PC-9 (cell line): ENCODE measurements at places on chromosomes 3 and 15. TPM values are rescaled to one million over a fixed set of nuclear protein-coding genes. Genes with fewer than 3 reads are reported as not detected.

DNA sequence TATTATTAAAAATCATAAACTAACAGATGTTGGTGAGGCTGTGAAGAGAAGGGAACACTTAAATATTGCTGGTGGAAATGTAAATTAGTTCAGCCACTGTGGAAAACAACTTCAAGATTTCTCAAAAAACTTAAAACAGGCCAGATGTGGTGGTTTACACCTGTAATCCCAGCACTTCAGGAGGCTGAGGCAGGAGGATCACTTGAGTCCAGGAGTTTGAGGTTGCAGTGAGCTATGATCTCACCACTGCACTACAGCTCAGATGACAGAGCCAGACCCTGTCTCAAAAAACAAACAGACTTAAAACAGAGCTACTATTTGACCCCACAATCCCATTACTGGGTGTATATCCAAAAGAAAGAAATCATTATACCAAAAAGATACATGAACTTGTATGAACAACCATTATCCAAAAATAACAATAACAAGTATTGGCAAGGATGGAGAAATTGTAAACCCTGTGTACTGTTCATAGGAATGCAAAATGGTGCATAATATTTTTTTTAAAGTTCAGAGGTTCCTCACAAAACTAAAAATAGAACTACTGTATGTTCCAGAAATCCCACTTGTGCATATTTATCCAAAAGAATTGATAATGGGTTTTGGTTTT lies 25.5 kb downstream of the ZNF148 start:
- DNase-seq: no peak

DNA sequence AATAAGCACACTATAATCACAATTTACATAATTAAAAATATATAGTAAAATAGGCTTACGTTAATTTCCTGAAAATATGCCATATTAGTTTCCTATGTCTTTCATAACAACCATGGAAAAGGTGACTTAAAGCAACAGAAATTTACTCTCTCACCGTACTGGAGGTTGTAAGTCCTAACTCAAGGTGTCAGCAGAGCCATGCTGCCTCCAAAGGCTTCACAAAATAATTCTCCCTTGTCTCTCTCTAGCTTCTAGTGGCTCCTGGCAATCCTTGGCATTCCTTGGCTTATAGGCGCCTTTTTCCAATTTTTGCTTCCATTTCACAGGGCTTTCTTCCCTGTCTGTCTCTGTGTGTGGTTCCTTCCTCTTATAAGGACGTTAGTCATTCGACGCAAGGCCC lies 7.6 kb downstream of the SI start:
- no peak for DNase-seq

GRCh38 chr15:76335307-76336253 lies 993 bp upstream of the ISL2 start:
- no peak for DNase-seq

DNA sequence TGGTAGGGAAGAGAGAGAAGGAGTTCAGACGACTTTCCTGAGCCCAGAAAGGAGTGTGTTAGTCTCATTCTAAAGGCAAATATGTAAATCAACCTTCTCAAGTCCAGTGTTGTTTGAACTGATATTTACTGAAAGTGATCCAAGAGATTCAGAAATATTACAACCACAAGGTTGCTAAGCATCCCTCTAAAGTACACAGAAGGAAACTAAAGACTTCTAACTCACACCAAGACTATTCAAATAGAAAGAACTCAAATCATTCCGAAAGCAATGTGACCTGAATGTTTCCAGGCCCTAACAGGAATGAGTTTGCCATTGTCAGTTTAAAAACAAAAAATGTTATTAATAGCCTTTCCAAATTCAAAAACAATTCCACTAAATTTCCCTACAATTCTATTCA lies 56.9 kb upstream of the VGLL3 start:
- no peak for DNase-seq

- no peak for DNase-seq
These were observed 53.7 kb upstream of the KY start for GRCh38 chr3:134704556-134704955.

DNA sequence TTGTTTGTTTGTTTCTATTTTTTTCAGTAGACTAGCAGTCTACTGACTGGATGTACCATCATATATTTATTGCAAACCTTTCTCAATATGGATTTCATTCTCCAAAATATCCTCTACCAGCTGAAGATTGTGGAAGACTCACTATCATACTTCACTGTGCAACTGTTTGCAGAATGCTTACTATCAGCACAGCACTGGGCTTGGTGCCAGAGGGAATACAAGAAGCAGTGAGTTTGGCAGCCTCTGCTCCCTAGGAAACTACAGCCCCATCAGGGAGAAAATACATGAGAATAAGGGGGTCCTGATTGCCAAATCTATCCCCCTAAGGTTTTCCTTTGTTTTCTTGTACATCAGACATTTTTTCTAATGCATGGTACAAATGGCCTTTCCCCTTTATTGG lies 27.5 kb downstream of the AQP9 start:
- DNase-seq: no peak

Gene IL5RA
- total RNA-seq: not detected in 2 replicates

Gene CELF6
- not detected in 2 replicates for total RNA-seq

DNA sequence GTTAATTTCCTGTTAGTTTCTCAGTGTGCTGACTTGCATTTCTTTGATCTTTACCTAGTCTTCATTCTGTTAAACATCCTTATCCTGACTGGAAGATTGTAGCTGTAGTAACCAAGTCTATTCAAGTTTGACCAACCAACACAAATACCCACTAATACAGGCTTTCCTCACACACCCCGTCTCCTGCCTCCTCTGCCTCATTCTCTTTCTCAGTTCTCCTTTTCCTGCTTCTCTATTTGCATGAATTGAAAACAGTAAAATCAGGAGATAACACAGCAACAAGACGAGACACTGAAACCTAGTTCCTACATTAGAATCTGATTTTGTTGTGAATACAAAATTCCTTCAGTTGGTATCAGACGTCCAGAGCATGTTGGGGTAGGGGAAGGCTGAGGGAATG lies 116.9 kb upstream of the ARPP21 start:
- no peak for DNase-seq

Gene COL7A1
- 91.2 and 151 TPM in 2 replicates for total RNA-seq

- DNase-seq: peak; percentile 86
These were observed 64.2 kb upstream of the TIMP4 start for GRCh38 chr3:12222775-12223485.

- no peak for DNase-seq
These were observed 25.0 kb downstream of the KIF7 start for GRCh38 chr15:89630260-89630659.

GRCh38 chr3:181610973-181611265 lies 100.8 kb upstream of the SOX2 start:
- no peak for DNase-seq

GRCh38 chr15:62739507-62739906 lies 303.0 kb upstream of the TPM1 start:
- DNase-seq: peak; percentile 28

DNA sequence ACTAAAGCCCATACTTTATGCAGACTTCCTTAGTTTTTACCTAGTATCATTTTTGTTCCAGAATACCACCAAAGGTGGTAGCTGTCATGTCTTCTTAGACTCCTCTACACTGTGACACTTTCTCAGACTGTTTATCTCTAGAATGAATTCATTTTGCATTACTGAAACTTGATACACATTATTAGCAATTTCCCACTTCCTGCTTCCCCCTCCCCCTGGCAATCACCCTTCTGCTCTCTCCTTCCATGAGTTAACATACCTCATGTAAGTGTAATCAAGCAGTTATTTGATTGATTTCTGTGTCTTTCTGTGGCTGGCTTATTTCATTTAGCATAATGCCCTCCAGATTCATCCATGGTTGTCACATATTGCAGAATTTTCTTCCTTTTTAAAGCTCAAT lies 204.9 kb downstream of the STAG1 start:
- no peak for DNase-seq

Gene RNU5B-1
- not detected in 2 replicates for total RNA-seq

DNA sequence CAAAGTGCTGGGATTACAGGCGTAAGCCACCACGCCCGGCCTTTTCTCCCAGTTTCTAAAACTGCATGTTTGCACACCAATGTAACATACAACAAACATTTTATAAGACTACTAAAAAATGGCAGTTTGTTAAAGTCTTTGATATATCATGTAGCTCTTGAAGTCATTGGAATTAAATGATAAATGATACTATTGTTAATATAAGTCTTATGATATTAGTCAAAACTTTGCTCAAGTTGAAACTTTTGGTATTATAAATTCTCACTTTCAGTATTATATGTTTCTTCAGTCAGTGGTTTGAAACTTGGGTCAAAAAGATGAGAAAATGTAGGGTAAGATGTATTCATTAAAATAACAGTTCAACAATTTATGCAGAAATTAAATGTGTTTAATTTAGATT lies 117.6 kb upstream of the TBL1XR1 start:
- DNase-seq: no peak

DNA sequence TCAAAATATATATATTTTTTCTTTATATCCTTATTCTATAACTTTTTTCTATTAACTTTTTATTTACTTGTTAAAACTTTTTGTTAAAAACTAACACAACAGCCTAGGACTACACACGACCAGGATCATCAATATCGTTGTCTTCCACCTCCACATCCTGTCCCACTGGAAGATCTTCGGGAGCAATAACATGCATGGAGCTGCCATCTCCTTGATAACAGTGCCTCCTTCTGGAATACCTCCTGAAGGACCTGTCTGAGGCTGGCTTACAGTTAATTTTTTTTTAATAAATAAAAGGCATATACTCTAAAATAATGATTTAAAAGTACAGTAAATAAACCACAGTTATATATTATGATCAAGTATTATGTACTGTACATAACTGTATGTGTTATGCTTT lies 58.9 kb downstream of the SFMBT1 start:
- no peak for DNase-seq

DNA sequence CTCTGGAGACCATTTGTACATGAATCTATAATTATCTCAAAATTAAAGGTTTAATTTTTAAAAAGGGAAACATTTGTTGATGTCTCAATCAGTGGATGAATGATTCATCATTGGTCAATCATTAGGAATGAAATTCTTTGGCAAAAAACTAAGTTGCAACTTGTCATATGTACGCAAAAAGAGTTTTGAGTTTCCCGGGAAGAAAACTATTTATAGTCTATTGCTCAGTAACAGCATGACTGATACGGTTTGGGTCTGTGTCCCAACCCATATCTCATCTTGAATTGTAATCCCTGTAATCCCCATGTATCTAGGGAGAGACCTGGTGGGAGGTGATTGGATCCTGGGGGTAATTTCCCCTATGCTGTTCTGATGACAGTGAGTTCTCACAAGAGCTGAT lies 765.8 kb upstream of the ROBO1 start:
- no peak for DNase-seq

DNA sequence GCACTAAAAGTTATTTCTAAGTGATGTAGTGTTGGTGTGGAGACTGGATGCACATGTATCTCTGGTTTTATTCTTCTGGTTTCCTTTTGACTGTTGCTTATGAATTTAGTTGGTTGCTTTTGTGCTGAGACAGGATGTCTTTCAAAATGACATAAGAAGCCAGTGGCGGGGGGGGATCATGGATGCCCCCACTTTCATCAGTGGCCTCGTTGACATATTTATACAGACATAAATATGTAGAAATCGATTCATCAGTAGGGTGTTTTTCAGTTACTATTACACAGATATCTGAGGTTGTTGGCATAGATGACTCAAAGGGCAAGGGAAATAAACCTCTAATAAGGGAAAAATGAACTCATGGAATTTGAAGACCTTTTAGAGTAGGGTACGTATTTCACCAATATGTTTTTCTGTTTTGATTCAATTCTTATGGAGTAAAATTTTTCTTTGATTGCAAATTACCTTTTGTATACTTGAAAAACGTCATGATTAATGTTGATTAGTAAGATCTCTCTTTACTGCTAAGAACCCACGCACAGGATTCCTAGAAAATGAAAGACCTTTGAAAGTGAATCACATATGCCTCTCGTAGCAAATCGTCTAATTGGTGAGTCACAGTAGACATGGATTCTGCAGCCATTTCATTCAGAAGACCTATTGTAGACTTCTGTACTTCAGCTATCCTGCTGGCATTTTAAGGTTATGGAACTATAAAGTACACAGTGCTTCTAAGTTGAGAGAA lies 97.4 kb upstream of the RBMS3 start:
- no peak for DNase-seq

DNA sequence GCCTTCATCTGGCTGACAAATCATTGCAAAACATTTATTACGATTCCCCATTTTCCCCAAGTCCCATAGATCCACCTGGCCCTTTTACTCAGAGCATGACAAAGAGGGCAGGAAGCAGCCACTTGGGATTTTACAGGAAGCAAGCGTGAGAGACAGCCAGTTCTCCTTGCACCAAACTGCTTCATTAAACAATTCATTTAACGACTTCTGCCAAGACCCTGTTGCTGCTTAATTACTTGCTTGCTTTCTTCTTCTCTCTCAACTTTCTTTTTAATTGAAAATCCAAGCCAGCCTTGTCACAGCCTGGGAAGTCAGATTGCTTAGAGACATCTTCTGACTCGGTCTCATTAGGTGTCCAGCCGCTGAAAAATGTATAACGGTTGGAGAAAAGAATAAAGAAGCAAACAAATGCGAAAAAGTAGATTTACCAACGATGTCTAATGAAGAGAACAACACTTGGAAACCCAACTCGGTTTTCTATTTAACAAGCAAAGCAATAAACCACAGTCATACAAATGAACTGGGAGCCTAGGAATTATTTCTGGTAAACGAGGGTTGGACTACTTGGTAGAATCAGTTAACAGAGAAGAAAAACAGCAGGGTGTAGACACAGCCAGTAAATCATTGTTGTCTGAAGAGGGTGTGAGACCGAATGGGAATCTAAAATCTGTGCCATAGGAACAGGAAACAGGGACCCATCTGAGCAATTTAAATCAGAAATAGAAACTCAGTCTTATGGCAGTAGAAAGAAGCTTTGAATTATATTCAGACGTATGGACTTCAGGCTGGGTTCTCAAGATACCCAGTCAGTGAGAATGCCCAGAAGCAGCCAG lies 298.3 kb downstream of the LRRC3B start:
- DNase-seq: no peak

- no peak for DNase-seq
These were observed 151.2 kb upstream of the UBE2E1 start for GRCh38 chr3:23654571-23654970.

Gene LMAN1L
- total RNA-seq: not detected in 2 replicates

GRCh38 chr15:59688423-59688781 lies 718 bp downstream of the BNIP2 start:
- DNase-seq: no peak

DNA sequence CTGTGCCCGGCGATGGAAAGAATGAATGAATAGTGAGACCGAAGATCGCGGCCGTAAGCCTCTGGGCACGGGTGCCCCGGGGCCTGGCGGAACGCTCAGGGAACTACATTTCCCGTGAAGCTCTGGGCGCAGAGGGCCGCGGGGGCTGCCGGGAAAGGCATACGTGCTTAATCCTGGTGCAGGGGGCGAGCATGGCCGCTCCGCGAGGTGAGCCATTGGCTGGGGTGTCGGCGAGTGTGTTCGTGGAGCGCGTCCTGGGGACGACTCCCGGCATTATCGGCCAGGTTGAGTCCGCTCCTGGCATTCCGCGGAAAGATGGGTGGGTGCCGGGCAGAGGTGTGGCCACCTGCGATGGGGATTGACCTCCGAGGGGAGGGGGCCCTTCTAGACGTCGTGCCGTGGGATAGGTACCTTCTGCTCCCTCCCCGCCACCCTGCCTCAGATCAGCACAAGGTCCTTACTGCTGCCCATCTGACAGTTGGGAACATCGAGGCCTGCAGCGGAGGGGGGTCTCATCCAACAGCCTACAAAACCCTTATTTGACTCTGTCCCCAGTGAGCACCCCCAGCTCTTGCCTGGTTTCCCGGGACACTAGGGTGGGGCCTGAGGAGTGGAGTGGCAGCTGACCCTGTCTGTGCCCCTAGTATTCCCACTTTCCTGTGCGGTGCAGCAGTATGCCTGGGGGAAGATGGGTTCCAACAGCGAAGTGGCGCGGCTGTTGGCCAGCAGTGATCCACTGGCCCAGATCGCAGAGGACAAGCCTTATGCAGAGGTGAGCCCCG lies at the start of gene MPI:
MPI (plus strand) TSS at position 160 of the 782 bp plus-strand sequence; CDS start at position 192, 32 bp downstream.
- DNase-seq: peak; percentile 77
